BJ (cell line): ENCODE measurements at places on chromosomes 5 and 9. TPM values are rescaled to one million over a fixed set of nuclear protein-coding genes. Genes with fewer than 3 reads are reported as not detected.

DNA sequence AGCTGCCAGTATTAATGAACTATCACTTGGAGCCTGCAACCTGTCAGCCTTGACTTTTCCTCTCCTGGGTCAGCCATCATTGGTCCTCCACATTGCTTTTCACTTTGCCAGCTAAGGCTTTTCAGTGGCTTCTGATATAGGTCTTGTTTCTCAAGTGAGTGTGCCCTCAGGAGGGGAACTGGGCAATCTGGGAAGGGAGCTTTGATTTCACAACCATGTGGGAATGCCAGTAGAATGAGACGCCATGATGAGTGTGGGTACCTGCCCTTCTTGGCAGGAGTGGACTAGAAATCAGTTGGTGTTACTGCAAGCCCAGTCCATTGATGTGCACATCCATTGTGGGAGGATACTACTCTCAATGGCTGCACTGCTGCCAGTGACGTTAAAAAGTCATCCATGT lies 54.1 kb downstream of the SH3GL2 start:
- no peak for DNase-seq

GRCh38 chr9:34501889-34502425 lies 20.8 kb downstream of the ENHO start:
- peak; percentile 16 for DNase-seq

GRCh38 chr5:156137071-156137869 lies 189.7 kb upstream of the SGCD start:
- peak; percentile 83 for DNase-seq

- no peak for DNase-seq
These were observed 21.3 kb upstream of the RNF145 start for GRCh38 chr5:159230657-159231056.

DNA sequence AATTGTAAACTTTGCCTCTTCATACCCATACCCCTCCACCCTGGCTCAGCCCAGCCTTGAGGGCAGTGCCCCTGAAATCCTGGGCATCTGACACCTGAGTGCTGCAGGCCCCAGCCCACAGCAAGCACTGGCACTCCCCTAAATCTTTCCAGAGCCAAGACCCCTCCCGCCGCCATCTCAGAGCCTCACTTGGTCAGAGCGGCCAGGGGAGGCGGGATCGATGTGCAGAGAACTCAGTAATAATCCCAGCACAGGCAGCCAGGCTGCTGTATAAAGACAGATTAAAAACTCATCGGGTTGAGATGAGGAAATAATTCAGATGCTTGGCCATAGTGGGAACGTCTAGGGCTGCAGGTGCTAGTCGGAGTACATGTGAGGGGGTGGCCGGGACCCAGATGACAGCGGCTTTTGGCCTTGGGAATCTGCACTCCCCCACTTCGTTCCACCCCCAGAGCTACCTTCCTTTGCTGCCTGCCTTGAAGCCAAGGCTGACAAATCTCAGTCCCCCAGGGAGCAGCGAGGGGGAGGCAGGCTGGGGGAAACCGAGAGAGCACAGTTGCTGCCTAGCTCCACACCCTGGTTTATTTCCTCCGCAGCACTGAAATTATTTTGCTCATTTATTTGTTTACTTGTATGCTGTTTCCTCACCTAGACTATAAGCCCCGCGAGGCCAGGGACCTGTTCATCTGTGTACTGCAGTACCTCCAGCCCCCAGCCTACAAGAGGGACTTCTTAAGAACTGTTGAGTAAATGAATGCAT lies 19.5 kb upstream of the ARAP3 start:
- DNase-seq: no peak

DNA sequence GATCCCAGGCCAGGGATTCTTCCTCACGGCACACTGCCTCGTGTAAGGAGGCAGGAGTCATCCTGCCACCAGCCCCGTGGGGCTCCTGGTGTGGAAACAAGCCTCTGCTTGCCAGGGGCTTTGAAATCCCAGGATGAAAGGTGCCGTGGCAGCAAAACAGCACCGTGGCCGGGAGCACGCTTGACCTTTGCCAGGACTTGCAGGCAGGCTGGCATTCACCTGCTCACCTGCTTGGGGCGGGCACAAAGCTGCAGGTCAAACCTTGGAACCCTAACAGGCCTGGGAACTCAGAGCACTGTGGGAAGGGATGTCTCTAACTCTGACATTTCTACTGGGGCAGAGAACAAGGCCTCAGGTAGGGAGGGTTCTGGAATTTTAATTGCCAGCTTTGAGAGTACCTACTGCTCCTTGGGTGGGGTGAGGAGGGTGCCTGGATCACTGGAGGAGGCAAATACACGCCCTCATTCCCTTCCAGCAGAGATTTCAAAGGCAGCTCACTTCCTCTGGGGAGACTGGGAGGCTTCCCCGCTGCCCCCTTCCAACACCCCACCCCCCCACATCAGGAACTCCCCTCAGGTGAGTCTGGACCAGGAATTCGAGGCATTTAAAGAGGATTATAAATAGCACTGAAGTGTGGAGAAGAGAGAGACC lies 45.6 kb upstream of the STXBP1 start:
- DNase-seq: no peak

Gene ARSI
- polyA plus RNA-seq: 5.2 and 9.8 TPM in 2 replicates
